Adrenal gland (tissue), 19 donors: ENCODE measurements at places on chromosomes 3 and 15.

DNA sequence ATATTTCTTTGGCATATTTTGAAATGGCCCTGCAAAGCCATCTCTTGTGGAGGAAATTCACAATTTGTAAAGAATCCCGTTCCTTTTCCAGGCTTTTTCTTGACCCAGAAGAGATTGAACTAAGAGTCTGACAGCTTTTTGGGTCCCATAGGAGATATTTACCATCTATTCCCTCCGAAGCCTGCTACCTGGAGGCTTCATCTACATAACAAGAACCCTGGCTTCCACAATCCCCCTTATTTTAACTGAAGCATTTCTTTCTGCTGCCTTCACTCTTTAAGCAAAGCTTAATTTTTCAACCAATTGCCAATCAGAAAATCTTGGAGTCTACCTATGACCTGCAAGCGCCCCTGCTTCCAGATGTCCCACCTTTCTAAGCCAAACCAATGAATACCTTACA lies 248.1 kb upstream of the GADL1 start:
- DNase-seq = no peak

DNA sequence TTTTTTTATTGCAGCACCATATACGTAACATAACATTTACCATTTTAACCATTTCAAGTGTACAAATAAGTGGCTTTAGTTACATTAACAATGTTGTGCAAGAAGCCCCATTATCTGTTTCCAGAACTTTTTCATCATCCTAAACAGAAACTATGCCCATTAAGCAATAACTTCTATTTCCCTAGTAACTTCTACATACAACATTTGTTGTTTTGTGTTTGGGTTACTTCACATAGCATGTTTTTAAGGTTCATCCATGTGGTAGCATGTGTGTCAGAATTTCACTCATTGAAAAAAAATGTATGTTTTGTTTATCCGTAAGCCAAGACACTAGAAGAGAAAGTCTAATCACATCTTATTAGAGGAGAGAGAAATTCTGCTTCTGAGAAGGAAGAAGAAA lies 450.5 kb upstream of the PDZRN3 start:
- no peak for DNase-seq

DNA sequence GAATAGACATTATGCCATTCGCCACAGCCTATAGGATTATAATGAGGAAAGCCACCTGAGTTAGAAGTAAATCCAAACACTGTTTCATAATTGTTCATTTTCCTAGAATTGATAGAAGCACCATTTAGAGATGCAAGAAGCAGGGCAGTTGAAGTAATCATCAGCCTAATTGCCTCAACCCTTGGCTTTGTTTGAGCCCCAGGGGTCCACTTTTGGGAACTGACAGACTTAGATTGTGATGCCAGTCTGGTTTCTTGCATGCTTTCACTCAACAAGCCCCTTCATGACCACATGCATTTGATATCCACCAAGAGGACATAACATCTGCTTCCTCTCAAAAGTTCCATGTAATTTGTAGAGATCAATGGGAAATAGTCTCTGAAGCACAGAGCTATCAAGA lies 97.2 kb upstream of the COL8A1 start:
- DNase-seq = no peak

- peak; percentile 38 for DNase-seq
Observed at GRCh38 chr3:99789011-99789721, 28.5 kb upstream of the CMSS1 start.

- DNase-seq = no peak
Observed at GRCh38 chr15:99017322-99017701, 9.7 kb upstream of the PGPEP1L start.

GRCh38 chr3:119590706-119591105 lies 7.0 kb upstream of the PLA1A start:
- no peak for DNase-seq

DNA sequence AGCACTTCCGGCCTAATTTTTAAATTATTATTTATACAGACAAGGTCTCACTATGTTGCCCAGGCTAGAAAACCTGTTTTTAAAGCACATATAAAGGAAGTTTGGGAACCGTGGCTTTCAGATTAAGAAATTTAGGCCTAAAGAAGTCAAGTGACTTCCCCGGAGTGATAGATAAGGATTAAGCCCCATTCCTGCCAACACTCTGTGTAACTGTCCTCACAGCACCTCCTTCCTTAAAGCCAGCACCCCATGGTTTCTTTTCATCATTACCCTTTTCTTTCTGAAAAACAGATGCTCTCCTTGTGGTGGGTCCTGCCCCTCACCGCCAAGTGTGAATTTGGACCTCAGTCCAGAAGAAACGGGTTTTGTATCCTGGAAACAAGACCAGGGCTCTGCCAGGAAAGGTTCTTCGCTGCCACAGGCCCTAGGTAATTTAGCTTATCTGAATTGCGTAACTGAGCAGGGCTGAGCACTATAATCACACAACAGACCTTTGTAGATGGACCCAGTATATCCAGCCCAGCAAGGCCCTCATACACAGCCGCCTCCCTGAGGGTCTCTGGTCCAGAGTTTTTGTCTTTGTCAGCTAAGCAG lies 231.3 kb downstream of the PLCL2 start:
- no peak for DNase-seq

GRCh38 chr3:13277196-13277813 lies 142.8 kb downstream of the NUP210 start:
- no peak for DNase-seq

- no peak for DNase-seq
Observed at GRCh38 chr3:115667738-115668065, 44.4 kb downstream of the GAP43 start.

- no peak for DNase-seq
Observed at GRCh38 chr3:150460484-150460883, 52.4 kb downstream of the TSC22D2 start.

DNA sequence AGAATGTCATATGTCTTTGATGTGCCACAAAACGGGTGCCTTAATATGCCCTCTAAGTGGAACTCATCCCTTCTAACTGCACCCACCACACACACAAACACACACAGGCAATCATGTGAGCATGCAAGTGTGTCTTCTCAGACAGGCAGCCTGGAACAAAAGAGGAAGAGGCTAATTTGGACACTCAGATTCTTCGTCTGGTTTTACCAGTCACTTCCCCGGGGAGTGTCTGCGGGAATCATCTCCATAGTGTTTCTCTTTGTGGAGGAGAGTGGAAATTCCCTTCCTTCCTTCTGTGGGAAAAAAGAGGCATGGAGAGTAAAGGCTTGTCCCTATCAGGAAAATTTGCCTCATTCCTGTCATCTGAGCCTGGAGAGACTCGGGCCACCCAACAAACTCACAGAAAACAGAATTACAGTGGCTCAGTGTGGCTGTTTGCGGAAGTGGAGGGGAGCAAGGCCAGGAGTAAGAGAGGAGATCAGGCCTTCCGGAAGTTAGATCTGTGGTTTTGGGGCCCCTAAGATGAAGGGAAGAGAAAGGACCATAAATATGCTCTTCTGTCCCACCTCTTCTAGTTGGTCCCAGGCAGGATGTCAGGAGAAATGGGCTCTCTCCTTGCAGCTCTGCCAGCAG lies 212.6 kb upstream of the SEMA6D start:
- no peak for DNase-seq

GRCh38 chr15:32922541-32922940 lies 204.7 kb downstream of the GREM1 start:
- DNase-seq = no peak

GRCh38 chr15:89041507-89041906 lies 46.7 kb upstream of the ABHD2 start:
- no peak for DNase-seq

GRCh38 chr15:35290301-35290721 lies 205.2 kb upstream of the NANOGP8 start:
- DNase-seq = no peak

DNA sequence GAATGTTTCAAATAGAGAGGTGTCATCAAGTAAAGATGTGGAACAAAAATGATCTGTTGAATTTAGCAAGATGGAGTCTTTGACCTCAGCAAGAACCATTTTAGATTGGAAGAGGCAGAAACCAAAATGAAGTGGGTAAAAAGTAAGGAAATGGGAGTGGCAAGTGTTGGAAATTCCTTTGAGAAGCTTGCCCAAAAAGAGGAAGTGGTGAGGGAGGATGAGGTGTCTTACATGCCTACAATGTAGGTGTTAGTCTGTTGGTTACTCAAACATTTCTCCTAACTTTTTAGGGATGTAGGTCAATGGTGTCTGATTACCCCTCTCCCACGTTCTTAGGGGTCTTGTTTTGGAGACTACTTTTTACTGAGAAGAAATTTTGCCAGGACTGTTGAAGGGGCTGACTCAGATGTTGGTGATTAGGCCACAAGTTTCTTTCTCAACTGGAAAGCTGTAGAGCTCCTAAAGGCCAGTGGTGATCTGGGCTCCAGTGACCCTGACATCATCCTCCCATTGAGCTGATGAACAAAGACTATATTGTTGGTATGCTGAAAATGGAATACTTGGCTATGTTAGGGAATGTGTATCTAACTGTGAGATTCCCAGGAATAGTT lies 5.1 kb downstream of the PPP2R3A start:
- no peak for DNase-seq

- DNase-seq = no peak
Observed at GRCh38 chr3:7650466-7650865, 789.6 kb downstream of the GRM7 start.

GRCh38 chr3:120680193-120680894 lies 1.7 kb downstream of the HGD start:
- DNase-seq = no peak

GRCh38 chr15:56783156-56783856 lies 50.0 kb upstream of the ZNF280D start:
- DNase-seq = no peak

DNA sequence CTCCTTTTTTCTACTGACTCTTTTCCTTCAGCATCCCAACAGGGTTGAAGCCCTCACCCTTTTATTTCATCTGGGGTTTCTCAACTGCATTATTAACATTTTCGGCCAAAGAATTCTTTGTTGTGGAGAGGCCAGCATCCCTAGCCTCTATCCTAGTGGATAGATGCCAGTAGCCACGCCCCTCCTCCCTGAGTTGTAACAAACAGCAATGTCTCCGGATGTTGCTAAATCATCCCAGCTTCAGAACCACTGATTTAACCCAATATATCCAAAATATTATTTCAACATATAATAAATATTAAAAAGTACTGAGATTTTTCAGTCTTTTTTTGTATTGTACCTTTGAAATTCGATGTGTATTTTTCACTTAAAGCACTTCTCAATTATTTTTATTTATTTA lies 2.0 kb upstream of the RNF111 start:
- peak; percentile 51 for DNase-seq

DNA sequence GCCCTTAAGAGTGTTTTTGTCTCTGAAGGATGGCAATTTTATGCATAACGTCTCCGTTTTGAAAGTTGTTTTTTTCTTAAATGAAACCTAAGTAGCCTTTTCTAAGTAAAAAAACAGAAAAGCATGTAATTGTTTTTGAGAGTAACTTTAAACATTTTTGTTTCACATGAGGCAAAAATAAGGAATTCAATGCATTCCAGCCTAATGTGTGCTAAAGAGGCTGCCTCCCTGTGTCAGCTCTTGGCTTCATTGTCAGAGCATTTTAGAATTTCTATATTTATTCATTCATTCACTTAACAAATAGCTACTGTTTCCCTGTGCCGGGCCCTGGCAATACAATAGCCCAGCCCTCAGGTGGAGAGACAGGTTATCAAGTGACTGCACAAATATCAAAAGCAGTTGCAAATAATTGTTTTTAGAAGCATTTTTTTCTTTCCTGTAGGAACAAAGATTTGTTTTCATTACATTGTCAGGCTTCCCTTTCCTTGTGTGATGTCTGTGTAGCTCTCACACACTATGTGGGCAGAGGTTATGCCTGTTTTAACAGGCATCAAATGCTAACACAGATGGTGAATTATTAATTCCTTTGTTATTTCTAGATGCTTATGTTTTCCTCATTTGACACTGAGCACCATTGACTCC lies 81.9 kb downstream of the CCK start:
- DNase-seq = no peak

- no peak for DNase-seq
Observed at GRCh38 chr3:161977063-161977462, 480.5 kb downstream of the OTOL1 start.

DNA sequence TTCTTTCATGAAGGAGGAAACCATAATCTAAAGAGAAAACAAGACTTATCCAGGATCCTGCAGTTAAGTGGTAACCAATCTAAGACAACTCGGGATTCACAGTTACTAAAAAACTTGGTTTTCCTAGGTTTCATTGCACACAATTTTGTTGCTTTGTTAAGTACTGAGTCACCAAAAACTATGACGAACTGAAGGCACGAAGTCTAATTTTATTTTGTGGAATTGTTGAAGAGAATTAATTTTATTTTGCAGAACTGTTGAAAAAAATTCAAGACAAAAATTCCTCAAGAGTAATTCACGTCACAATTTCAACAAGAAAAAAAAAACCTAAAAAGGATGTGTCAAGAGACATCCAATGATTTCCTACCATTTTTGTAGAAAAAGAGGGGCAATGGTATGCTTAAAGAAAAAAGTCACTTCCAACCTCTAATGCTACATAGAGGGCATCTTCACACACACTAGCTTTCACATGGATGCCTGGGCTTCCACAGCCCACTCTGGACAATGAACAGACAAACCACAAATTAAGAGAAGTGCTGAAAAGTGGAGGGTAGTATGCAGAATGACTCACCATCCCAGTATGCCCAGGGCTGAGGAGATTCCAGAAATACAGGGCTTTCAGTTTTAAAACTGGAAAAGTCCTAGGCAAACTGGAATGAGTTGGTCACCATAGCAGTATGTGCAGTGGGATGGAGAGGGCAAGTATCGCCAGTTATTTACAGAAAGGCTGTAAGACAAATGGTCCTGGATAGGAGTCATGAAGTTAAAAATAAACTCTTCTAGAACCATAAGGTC lies 29.2 kb downstream of the PLOD2 start:
- DNase-seq = no peak

GRCh38 chr3:118863731-118864322 lies 170.8 kb downstream of the IGSF11 start:
- no peak for DNase-seq

DNA sequence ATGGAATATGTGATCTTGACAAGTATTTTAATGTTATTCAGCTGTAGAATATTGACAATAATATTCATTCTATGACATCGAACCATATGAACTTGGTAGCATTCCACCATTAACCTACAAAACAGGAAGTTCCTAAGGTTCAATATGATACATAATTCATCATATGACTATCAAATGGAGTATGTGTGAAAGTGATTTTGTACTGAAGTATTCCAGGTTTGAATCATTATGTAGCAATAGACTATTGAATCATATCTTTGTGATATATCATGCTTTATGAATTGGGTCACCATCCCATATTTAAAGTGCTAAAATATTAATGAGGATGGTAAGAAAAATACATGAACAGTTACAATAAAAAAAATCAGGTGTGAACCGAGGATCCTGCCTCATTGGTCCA lies 95.1 kb downstream of the TP63 start:
- no peak for DNase-seq

- DNase-seq = no peak
Observed at GRCh38 chr3:81382470-81382869, 379.0 kb downstream of the GBE1 start.

- no peak for DNase-seq
Observed at GRCh38 chr3:58261954-58262666, 24.5 kb downstream of the ABHD6 start.

- DNase-seq = no peak
Observed at GRCh38 chr3:111542611-111543300, 759 bp downstream of the CD96 start.
